ENCODE measurements at places on chromosomes 1 and 21.
A peak's percentile ranks its signal among the peaks of the same experiment; 100 is the strongest.

DNA sequence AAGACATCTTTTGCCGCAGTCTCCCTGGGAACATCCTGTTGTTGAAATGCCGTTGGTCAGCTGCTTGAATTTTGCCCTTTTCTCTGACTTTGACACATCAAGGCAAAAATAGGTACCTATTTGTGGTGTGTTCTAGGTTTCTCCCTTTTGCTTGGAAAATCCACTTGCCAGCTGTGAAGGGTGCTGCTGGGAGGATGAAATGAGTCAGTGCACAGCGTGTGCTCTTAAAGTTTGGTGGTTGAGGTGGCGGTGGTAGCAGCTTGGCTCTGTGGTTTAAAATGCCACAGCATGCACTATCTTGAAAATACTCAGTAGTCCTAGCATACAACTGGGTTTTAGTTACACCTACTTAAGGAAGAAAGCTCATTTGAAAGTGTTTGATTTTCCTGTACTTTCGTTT lies 183.8 kb downstream of the DHRS3 start:
- no peak for DNase-seq

GRCh38 chr1:205656236-205656635 lies 24.1 kb downstream of the SLC45A3 start:
- peak; percentile 43 for DNase-seq

GRCh38 chr1:227445746-227446145 lies 117.6 kb upstream of the ZNF678 start:
- DNase-seq: no peak

GRCh38 chr1:205048382-205048781 lies 5.4 kb downstream of the CNTN2 start:
- DNase-seq: no peak

GRCh38 chr1:20470194-20470593 lies 15.8 kb downstream of the CAMK2N1 start:
- peak; percentile 4 for DNase-seq

DNA sequence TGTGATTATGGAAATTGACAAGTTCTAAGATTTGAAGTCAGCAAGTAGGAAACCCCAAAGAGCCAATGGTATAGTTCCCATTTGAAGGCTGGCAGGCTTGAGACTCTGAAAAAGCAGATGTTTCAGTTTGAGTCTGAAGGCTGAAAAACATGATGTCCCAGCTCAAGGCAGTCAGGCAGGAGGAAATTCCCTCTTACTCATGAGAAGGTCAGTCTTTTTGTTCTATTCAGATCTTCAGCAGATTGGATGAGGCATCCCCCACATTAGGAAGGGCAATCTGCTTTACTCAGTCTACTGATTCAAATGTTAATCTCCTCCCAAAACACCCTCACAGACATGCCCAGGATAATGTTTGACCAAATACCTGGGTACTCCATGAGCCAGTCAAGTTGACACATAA lies 372.5 kb upstream of the ST6GALNAC5 start:
- DNase-seq: no peak

GRCh38 chr1:236920286-236920894 lies 83.9 kb downstream of the MT1HL1 start:
- no peak for DNase-seq

DNA sequence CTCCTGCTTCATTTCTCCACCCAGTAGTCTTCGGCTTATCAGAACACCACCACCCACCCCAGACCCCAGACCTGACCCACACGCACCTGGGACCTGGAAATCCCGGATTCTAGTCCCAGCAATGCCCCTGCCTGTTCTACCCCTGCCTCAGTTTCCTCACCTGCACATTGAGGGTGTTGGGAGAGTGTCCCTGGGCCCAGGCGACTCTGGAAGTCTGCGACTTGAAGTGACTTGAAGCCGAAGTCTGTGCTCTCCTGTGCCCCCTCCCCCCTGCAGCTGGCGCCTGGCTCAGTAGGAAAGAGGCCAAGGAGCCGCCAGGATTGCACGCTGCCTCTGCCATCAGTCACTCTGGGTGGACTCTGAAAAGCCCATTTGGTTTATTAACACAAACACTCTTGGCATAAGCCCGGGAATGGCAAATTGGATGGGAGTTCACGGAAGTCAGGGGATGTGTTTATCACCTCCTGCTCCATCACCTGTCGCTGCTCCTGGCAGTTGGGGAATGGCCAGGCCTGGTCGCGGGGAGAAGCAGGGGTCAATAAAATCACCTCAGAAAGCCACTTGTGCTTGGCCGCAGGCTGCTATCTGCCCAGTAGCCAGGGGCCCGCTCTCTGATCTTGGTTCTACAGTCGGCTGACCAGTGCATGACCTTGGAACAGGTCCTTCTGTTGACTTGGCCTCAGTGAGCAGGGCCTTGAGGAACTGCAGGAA lies 132.7 kb downstream of the ACTL8 start:
- DNase-seq: peak; percentile 64

DNA sequence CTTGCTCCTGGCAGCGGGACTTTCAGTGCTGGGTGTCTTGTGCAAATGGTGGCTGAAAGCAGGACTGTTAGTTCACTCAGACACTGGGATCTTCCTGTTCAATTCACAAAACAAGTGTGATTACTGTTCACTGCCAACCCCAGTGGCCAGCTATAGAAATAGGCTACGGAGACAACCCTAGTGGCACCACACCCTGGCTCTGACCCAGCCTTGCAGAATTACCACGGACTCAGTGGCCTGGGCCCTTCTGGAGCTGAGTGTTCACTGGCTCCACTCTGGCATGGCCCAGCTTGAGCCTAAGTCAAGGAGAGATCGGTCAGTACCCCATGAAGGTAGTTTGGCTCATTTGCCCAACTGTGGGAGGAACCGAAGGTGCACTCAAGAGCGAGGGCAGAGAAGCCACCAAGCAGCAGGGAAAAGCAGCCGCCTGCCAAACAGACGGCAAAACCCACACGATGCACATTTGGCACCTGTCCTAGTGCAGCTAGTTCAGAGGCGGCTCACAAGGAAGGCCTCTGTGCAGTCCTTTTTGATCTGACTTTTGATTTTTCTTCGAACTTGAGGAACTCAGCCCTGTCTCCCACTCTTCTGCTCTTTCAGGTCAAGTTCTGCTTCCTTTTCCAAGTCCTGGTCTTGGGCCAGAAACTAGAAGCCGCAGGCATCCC lies 5.9 kb downstream of the KIAA2013 start:
- DNase-seq: no peak

- no peak for DNase-seq
These were observed 519 bp downstream of the RERE start for GRCh38 chr1:8816831-8817411.

DNA sequence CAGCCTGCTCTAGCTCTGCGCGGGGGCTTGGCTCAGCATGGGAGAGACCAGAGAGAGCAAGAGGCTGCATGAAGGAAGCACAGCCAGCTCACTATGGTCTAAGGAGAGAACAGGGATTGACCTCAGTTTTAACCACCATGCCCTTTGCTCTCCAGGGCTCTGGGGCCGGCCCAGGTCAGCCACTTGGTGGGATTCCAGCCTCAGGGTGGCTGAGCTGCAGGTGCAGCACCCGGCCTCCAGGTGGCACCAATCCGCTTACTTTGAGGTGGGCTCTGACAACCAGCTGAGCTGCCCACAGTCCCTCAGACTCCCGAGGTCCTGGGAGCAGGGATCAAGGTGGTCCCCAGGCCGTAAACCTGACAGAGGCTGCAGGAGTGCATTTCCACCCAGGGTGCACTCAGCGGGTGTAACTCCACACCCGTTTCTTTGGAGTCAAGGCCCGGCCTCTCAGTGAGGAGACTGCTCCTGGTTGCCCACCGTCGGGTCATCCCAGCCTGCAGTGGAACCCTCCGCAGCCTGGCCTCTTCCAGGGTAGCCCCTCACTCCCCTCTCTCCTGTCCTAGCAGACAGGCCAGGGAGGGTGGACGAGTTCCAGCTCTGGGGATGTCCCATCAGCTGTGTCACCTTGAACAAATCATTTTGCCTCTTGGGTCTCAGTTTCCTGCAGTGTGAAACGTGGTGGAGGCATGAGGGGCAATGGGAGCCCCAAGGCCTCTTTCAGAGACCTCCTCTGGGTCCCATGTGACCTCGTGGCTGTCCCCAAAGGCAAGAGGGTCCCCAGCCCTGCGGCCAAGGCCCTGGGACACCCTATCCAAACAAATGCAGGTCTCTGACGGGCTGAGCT lies 607 bp upstream of the LGR6 start:
- no peak for DNase-seq
